ENCODE measurements at places on chromosomes 3 and 15. TPM values are rescaled to one million over a fixed set of nuclear protein-coding genes. Genes with fewer than 3 reads are reported as not detected.

GRCh38 chr15:40081691-40082194, 26.9 kb downstream of the BMF start:
- DNase-seq: peak; percentile 86

- DNase-seq: no peak
Measured at GRCh38 chr3:32455609-32456428, 46.8 kb downstream of the CMTM6 start.

GRCh38 chr15:31811641-31812040, 218.7 kb upstream of the CHRNA7 start:
- no peak for DNase-seq

- no peak for DNase-seq
Measured at GRCh38 chr3:43307226-43307625, 20.9 kb downstream of the SNRK start.

DNA sequence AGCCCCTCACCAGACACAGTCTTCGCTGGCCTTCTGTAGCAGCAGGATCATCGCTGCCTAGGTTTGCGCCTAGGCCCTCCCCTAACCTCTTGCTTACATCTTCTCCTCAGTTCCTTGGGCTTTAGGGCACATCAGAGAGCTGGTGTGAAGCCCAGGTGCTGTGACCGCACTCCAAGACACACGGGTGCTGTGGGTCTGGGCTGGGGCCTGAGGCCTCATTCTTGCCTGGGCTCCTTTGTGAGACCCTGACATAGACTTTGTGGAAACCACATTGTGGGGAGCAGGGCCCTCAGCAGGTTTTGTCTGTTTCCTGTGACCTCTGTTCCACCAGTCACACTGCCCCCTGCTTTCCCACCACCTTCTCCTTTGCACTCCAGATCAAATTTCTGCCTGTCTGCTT, 8.0 kb downstream of the AMIGO3 start:
- DNase-seq: no peak

- DNase-seq: no peak
Measured at GRCh38 chr3:13051581-13051980, 21.6 kb downstream of the IQSEC1 start.

- DNase-seq: no peak
Measured at GRCh38 chr3:172021859-172022258, 17.5 kb upstream of the FNDC3B start.

GRCh38 chr3:114855839-114856238, 291.2 kb downstream of the ZBTB20 start:
- no peak for DNase-seq

GRCh38 chr3:141412087-141412935, 44.0 kb downstream of the ZBTB38 start:
- DNase-seq: peak; percentile 92

DNA sequence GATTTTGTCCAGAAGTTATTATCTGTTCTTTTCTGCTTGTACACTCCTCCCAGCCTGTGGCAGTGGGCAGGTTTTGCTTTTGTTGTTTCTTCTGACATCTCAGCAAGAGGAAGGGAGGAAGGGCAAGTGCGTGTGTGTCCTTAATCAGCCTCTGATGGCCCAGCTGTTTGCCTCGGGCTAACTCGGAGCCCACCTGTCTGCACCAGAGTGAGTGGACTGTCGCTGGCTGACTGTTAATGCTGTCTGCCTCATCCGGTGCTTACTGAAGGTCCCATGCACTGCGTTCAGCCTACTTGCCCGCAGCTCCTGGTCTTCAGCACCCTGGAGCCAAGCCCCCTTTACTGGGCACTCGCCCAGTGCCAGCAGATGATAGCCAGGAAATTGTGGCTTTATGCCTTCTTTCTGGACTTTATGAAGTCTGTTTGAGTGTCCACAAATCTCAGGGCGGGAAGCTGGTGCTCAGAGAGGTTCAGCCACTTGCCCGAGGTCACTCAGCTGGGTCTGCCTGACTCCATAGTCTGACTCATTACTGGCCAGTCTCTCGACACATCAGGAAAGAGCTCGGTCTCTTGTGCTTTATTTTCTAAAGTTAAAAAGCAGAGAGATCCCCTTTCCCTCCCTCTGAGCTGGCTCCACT, 89.5 kb downstream of the CHRNA7 start:
- DNase-seq: no peak

DNA sequence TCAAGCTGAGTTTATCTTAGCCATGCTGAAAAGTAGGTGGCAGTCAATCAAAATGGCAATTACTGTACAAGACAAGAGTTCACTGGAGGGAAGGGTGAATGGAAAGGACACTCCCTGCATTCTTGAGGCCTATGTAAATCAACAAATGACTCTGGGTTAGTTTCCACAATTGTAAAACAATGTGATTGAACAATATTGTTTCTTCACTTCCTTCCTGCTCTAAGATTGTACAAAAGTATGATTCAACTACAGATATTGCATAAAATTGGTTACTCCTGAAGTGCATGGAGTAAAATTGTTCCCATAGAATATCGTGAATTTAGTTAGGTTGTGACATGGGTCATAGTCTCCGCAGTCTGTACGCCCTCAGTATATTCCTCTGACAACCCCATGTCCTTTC, 277.6 kb downstream of the LPP start:
- DNase-seq: no peak

DNA sequence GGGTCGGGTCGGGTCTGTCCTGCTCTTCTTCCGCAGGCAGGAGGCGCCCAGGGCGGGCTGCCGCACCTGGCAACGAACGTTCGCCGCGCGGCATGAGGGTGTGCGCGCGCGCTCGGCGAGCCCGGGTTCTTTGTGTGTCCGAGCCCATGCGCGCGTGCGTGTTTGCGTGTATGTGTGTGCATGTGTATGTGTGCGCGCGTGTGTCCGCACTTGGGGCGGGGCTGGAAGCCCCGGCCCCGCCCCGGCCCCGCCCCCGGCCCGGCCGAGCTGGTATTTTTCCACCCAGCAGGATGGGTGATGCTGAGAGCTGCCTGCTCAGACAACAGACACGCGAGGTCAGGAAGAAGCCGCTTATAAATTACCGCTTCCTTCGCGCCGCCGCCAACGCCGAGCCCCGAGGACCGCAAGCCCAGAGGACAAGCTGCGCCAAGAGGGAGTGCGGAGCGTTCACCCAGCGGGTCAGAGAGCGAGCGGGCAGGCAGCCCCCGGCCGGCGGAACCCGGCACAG, at the start of gene SLC6A6:
TSS of gene SLC6A6 (plus strand) at position 303 of the 508 bp plus-strand sequence. CDS start 41,029 bp downstream, outside the sequence.
- peak; percentile 97 for DNase-seq

DNA sequence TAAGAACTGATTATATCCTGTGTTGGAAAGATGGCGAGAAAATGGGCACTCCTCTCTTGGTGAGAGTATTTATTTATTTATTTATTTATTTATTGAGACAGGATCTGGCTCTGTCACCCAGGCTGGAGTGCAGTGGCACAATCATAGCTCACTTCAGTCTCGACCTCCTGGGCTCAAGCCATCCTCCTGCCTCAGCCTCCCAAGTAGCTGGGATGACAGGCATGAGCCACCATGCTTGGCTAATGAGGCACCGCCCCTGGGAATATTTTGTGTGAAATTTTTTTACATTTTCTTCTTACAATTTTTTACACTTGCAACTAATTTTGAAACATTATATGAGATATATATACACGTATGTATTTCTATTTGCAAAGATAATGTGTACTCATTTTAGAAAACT, 150.5 kb upstream of the PRR20G start:
- no peak for DNase-seq

GRCh38 chr3:134427400-134428111, 53.3 kb upstream of the AMOTL2 start:
- no peak for DNase-seq

- DNase-seq: peak; percentile 89
Measured at GRCh38 chr15:67884514-67885174, 44.8 kb upstream of the RNU6-1 start.

- DNase-seq: no peak
Measured at GRCh38 chr15:60102748-60103147, 98.6 kb downstream of the FOXB1 start.

GRCh38 chr15:101501703-101502373, 12.3 kb upstream of the PCSK6 start:
- DNase-seq: no peak

GRCh38 chr3:12230406-12230805, 58.5 kb upstream of the PPARG start:
- no peak for DNase-seq

SLC28A2 gene
- 0.17 TPM for polyA plus RNA-seq

BNC1 gene
- not detected for polyA plus RNA-seq

NPAP1 gene
- polyA plus RNA-seq: 0.04 TPM

PLXNB1 gene
- 101 TPM for polyA plus RNA-seq

MED12L gene
- 0.13 TPM for polyA plus RNA-seq
